ENCODE measurements at places on chromosomes 3 and 15. TPM values are rescaled to one million over a fixed set of nuclear protein-coding genes. Genes with fewer than 3 reads are reported as not detected.

The FETUB gene
- total RNA-seq = not detected

The HIGD1A gene
- total RNA-seq = 159 TPM

The SLC12A1 gene
- total RNA-seq = 5.8 TPM

The CLRN1 gene
- total RNA-seq = not detected

The OR5H2 gene
- total RNA-seq = not detected

The LRRC57 gene
- total RNA-seq = 17.1 TPM

The HYAL3 gene
- total RNA-seq = 9.7 TPM

The TRIM42 gene
- not detected for total RNA-seq

The FAM107A gene
- 25.1 TPM for total RNA-seq

The IL5RA gene
- 11.1 TPM for total RNA-seq

The LARP6 gene
- 11.3 TPM for total RNA-seq

The VEPH1 gene
- total RNA-seq = 26.1 TPM

The CLSTN2 gene
- total RNA-seq = 36.7 TPM

The ZNF80 gene
- total RNA-seq = 0.23 TPM

The CFAP100 gene
- 6.5 TPM for total RNA-seq

The TTC21A gene
- total RNA-seq = 3.2 TPM

The TGM4 gene
- total RNA-seq = not detected

The TFG gene
- 86.7 TPM for total RNA-seq

The RAF1 gene
- 110 TPM for total RNA-seq

The MEF2A gene
- total RNA-seq = 70.8 TPM

The GPR87 gene
- total RNA-seq = not detected

The ARHGEF26 gene
- 15.2 TPM for total RNA-seq

The DPPA4 gene
- 2.1 TPM for total RNA-seq

The PDCD6IP gene
- total RNA-seq = 87.0 TPM

The ZBTB47 gene
- 29.3 TPM for total RNA-seq

The BNC1 gene
- not detected for total RNA-seq

The NEO1 gene
- 98.5 TPM for total RNA-seq

The SEMA3G gene
- 4.4 TPM for total RNA-seq

The SLC24A5 gene
- 0.92 TPM for total RNA-seq

The MYO1E gene
- 13.8 TPM for total RNA-seq

The XYLB gene
- 6.5 TPM for total RNA-seq

The SLCO3A1 gene
- 8.8 TPM for total RNA-seq

The AGTR1 gene
- 1.4 TPM for total RNA-seq

The CP gene
- 12.0 TPM for total RNA-seq

The TRIM71 gene
- 3.0 TPM for total RNA-seq

The APOD gene
- total RNA-seq = 10.6 TPM

The TRPM7 gene
- total RNA-seq = 56.7 TPM

The TMEM212 gene
- not detected for total RNA-seq

The SLC6A1 gene
- 154 TPM for total RNA-seq

The STAB1 gene
- total RNA-seq = 16.8 TPM

The SLC9C1 gene
- total RNA-seq = 0.23 TPM

The KIF15 gene
- total RNA-seq = 13.4 TPM

The USP13 gene
- total RNA-seq = 15.2 TPM

The KIF23 gene
- 9.9 TPM for total RNA-seq

The MED12L gene
- 23.8 TPM for total RNA-seq

The THBS1 gene
- 10.4 TPM for total RNA-seq

The MFAP1 gene
- total RNA-seq = 25.1 TPM

The KBTBD13 gene
- total RNA-seq = not detected

The SH2D7 gene
- not detected for total RNA-seq

The GOLGA8T gene
- total RNA-seq = 0.69 TPM

The TYRO3 gene
- 32.3 TPM for total RNA-seq

The CYP19A1 gene
- total RNA-seq = 7.2 TPM

The CHST2 gene
- 55.8 TPM for total RNA-seq

The ATP2B2 gene
- total RNA-seq = 73.4 TPM

All from diencephalon (tissue), 1 donor.